ENCODE measurements at places on chromosomes 2 and 18.
A peak's percentile ranks its signal among the peaks of the same experiment; 100 is the strongest.

- no peak for DNase-seq
Observed at GRCh38 chr18:48829443-48830149, 121.2 kb downstream of the SMAD7 start.

GRCh38 chr2:47178341-47178740 is 23.2 kb upstream of the STPG4 start:
- no peak for DNase-seq

- DNase-seq: no peak
Observed at GRCh38 chr2:206088248-206088647, 2.3 kb upstream of the INO80D start.

- peak; percentile 76 for DNase-seq
Observed at GRCh38 chr2:27211943-27212625, at the start of the genes ATRAID and SLC5A6. ATRAID (plus strand) TSS chr2:27212041; CDS start chr2:27212369, 328 bp downstream. SLC5A6 (minus strand) TSS chr2:27212268; CDS start chr2:27207650, 4,618 bp downstream.

Measured in NK-92 treated with Interleukin-12 subunit alpha and Interleukin-12 subunit beta, amount 100 ng/mL, for 24 hours (cell line).